ENCODE measurements at places on chromosomes 4 and X. TPM values are rescaled to one million over a fixed set of nuclear protein-coding genes. Genes with fewer than 3 reads are reported as not detected.

DNA sequence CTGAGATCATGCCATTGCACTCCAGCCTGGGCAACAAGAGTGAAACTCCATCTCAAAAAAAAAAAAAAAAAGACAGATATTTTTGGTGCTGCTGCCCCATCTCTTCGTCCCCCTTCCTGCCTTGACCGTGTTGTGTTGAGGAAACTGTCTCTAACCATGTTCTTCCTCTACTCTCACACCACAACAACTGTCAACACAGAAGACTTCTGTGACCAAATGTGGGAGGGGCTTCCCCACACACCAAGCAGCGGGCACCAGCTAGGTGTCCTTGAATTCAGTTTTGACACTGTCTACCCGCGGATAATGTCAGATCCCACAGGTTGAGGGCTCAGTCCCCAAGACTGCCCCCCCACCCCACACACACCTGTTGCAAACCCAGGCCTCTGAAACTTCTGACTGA is 104.7 kb upstream of the BCOR start:
- DNase-seq, result no peak

DNA sequence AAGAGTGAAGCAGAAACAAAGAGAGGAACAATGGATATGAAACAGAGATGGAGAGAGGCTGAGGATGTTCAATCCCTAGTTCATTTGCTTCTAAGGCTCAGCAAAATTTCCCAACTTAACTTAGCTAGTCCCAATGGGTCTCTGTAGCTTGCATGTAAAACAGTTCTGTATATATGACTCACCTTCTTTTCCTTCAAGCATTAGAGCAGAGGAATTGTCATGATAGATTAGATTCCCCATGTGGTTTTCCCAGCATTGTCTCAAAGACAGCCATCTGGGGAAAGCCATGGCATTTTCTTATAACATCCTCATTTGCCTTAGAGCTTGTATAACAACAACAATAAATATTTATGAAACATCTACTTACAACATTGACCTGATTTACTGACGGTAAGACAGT is 93.9 kb upstream of the GATB start:
- no peak for DNase-seq

DNA sequence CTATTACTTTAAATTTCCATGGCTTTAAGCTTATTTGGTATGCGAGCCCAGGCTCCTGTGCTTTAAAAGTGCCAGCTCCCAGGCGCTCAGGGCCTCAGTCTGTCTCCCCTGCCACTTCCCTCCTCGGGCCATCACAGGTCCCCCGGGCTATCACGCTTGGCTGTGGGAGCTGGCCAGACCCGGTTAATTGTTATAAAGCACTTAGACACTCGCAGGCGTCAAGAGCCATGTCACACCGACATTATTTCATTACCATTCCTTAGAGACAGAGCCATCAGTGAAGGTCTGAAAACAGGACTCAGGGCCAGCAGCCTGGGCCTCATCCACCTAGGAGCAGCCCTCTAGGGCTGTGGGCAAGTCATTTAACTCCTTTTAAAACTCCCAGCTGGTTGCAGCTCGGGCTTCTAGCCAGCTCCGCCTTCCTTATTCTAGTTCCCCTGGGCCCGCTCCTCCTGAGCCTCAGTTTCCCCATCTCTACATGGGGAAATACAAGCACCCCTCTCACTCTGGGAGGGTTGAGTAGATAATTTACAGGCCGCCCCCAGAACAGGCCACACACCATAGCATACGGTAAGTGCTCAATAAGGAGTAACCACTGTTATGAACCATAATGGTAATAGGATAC is 99.0 kb downstream of the HMX1 start:
- DNase-seq, result no peak

DNA sequence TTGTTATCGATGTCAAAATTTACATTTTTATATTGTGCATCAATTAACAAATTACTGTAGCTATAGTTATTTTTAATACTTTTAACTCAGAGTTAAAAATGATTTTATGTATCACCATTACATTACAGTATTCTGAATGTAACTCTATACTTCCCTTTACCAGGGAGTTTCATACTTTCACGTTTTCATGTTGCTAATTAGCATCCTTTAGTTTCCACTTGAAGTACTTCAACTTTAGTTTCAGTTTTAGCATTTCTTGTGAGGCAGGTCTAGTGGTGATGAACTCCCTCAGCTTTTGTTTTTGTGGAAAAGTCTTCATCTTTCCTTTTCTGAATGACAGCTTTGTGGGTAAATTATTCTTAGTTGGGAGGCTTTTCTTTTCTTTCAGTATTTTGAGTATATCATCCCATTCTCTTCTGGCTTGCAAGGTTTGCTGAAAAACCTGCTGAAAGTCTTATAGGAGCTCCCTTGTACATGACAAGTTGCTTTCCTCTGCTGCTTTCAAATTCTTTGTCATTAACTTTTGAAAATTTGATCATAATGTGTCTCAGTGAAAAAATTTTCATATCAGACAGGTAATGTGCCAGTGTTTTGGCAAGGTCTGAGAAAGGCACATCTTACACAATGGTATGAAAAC is 9.8 kb upstream of the CISD2 start:
- DNase-seq, result no peak

DNA sequence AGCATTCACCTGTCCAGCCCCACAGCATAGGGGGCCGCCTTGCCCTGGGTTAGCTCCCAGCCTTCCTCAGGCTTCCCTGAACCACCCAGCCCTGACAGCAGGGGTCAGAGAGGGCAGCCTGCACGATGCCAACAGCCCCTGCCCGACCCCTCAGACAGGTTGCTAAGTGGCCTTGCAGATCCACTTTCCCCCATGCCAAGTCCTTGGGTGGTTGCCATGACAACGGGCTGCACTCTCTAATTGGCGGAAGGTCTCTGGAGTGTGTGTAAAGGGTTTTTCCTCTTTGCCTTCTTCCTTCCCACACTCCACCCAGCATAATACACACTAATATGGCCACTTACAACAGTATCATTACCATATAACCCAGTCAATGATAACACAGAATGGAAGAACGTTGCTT is 99.6 kb upstream of the AFAP1 start:
- no peak for DNase-seq

- DNase-seq, result no peak
Observed at GRCh38 chrX:1322393-1322792, 14.2 kb upstream of the IL3RA start.

- DNase-seq, result no peak
Observed at GRCh38 chr4:47498899-47499298, 13.8 kb downstream of the ATP10D start.

GRCh38 chr4:69874507-69874906 is 14.6 kb upstream of the SULT1E1 start:
- DNase-seq, result no peak

Gene SGCB
- total RNA-seq, result 29.4 TPM

Measured in MG63 (cell line).